Inflammatory macrophage treated with lipopolysaccharide for 1 hour (primary cell): ENCODE measurements at places on chromosomes 1 and 21.
A peak's percentile ranks its signal among the peaks of the same experiment; 100 is the strongest.

GRCh38 chr1:33455539-33456501 is 16.6 kb upstream of the ZSCAN20 start:
- peak; percentile 61 for DNase-seq

GRCh38 chr21:34670220-34670961 is 1.6 kb downstream of the CLIC6 start:
- peak; percentile 48 for DNase-seq

DNA sequence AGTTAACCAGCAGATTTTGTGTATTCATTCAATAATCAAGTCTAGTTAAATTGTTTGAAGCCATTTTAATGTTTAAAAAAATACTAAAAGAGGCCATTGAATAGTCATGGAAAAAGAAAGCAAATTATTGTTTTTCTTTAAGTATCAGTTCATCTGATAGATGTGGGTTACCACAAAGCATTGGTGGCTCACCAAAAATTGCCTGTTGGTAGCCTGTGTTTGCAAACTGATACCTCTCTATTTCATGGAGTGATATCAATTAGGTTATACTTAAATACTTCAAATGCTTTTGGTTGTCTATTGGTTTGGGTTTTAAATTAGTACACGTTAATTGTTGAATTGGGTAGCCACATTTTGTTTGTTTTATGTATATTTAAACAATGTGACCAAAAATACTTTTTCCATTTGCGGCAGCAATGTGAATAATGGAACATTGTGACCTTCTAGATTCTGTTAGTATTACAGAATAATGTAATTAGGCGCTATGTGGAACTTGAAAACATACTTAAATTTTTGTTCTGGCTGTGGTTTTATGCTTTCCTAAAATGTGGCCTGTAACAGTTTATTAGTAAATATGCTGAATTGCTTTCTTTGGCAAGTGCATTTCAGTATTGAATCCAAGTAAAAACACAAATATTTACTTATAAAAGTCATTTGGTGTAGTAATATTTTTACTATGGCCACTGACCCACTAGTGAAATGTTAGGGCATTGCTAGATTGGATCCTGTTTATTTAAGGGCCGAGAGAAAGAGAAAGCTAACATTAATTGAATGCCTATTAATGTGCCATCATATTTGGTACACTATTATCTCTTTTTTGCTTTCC is 37.1 kb upstream of the NBL1 start:
- DNase-seq: no peak

GRCh38 chr21:34018910-34019309 is 54.5 kb upstream of the MRPS6 start:
- no peak for DNase-seq

DNA sequence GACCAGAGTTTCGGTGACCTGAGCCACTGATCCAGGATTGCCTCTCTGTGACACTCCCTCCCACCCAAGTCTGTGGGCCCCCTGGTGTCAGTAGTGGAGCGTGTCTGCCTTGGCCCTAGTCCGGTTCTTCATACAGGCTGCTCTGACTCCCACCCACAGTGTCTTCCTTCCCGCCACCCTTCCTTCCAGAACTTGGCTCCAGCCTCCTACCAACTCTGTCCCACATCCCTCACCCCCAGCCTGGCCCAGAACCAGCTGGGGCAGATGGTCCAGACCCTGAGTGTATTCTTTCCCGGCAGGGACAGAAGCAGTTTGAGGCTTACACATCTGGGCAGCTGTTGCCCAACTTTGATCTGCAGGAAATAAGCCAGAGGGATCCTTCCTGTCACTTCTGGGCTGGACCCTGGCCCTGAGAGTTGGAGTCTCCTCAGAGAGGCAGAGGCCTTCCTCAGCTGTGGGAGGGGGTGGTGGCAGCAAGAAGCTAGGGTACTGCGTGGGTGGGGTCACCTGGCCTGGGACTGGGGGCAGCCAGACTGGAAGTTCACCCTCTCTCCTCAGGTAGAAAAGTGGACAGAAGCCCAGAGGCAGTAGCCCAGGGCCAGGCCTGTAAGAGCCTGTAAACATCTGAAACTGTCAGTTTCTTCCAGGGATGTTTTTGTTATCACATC is 43.1 kb upstream of the EPS8L3 start:
- no peak for DNase-seq

GRCh38 chr21:44054710-44055109 is 42.6 kb downstream of the TRAPPC10 start:
- DNase-seq: no peak

GRCh38 chr1:11337580-11338073 is 64.6 kb downstream of the UBIAD1 start:
- peak; percentile 46 for DNase-seq

DNA sequence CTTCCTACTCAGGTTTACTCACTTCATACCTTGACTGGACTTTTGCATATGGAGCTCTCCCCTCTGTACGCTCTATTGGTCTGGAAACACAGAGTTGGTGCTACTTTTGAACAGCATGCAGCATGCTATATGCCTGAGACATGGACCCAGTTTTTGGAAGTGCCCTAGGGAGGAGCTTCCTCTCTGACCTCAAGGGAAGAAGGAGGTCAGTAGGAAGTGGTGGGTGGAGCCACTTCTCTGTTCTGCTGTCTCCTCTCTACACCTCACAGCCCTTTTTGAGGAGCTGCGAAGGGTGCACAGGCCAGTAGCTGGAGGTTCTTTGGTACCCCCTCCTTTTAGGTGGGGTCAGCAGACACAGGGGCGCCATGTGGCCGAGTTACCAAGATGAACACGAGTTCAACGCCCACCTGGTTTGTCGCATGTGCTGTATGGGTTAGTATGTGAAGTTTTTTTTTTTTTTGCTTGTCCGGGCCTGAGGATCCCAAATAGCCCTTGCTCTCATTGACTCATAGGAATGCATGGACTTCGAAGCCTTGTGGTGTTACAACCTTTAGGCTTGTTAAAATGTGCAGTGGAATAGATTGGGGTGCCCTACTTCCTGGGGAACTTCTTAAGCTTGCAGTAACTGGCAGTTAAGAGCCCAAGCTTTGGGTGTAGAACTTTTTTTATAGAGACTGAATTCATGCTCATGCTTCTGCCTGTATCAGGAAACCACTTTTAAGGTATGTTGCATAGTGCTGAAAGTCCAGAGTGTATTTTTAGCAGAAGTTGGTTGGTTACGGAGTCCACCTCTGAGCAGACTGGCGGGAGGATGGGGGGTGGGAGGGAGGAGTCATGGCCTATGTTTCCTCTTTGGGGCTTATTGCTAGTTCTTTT is 10.7 kb downstream of the MACF1 start:
- DNase-seq: peak; percentile 80

DNA sequence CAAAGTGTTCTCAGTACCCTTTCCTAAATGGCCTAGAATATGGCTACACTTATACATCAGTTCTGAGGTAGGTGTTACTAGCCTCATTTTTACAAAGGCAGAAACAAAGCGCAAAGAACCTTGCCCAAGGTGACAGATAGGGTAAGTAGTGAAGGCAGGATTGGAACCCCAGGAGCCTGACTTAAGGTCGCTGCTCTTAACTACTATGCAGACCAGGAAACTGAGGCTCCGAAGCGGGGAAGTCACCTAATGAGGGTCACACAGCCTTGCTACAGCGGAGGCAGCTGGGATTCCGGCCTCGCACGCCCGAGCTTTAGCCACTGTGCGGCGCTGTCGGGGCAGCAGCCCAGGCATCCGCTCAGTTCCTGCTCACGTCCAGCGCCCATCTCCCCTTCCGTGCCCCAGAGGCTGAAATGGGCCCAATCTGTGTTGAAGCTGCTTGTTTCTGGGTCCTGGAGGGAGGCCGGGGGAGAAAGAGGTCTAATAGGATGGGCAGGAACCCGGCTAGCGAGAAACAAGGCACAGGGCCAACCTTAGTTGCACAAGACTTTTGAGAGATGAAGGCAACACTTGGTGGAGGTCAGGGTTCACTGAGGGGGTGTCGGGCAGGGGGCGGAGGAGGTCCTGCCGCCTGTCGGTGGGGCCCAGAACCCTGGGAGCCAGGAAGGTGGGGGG is 1.4 kb upstream of the FOXD2 start:
- DNase-seq: peak; percentile 51

GRCh38 chr21:38840456-38841300 is 34.9 kb downstream of the ETS2 start:
- peak; percentile 55 for DNase-seq

DNA sequence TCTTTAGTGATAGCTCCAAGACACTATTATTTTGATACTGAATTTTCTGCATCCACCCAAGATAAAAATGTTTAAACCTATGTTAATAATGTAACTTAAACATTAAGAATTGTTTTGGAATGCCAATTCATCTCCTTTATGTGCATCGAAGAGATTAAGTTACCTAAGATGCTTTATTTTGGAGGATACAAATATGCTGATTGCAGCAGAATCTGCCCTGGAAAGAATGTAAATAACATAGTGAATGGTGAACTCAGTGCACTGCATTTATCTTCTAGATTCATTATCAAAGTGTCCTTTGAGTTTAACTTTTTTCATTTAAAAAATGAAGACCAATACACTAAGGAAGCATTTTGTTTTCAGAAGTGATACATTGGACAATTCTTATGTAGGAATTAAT is 757.2 kb downstream of the MRPL39 start:
- DNase-seq: no peak

GRCh38 chr1:32272557-32273390 is 19.1 kb upstream of the HDAC1 start:
- no peak for DNase-seq

DNA sequence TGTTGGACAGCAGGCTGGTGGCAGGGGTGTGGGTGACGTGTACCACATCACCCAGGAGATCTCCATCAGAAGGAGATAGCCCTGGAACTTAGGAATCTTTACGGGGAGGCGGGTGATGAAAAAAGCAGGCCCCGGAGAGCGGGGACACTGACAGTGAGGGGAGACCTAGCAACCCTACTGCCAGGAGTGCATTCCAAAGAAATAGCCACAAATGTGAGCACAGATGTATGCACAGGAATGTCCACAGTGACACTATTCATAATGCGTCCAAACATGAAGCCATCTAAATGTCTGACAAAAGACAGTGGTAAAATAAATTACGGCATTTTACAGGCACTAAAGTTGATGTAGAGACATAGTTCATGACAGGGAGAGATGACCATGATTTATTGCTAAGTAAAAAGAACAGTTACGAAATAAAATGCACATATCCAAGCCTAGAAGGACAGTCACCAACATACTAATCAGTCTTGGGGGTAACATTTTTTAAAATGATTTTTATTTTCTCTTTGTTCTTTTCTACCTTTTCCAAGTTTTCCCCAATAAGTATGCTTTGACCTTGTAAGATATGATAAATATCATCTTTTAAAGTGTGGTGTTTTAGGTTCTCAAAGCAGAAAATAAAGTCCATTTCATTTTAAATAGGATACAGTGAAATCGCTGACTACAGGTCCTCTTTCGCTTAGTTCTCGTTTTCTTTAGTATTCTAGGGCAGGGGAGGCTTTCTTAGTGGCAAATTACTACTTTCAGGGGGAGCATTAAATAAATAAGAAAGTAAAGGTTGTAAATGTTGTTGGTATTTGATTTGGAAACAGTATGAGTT is 21.3 kb downstream of the CD247 start:
- DNase-seq: no peak

- no peak for DNase-seq
Observed at GRCh38 chr1:6819246-6820040, 34.2 kb downstream of the CAMTA1 start.

- no peak for DNase-seq
Observed at GRCh38 chr1:200351425-200351824, 58.4 kb downstream of the ZNF281 start.

GRCh38 chr1:77874804-77875445 is 13.5 kb upstream of the NEXN start:
- DNase-seq: no peak

- no peak for DNase-seq
Observed at GRCh38 chr21:38136201-38136600, 120.6 kb upstream of the KCNJ15 start.

DNA sequence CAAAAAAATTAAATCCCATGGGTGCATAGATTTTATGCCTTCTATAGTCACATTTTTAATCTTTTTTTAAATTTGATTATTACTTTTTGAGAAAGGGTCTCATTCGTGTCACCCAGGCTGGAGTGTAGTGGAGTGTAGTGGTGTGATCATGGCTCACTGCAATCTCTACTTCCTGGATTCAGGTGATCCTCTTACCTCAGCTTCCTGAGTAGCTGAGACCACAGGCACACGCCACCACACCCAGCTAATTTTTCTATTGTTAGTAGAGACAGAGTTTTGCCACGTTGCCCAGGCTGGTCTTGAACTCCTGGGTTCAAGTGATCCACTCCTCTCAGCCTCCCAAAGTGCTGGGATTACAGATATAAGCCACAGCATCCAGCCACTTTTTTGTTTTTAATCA is 10.4 kb downstream of the CBR3 start:
- DNase-seq: no peak

GRCh38 chr1:7669559-7670311 is 101.4 kb upstream of the VAMP3 start:
- peak; percentile 19 for DNase-seq

DNA sequence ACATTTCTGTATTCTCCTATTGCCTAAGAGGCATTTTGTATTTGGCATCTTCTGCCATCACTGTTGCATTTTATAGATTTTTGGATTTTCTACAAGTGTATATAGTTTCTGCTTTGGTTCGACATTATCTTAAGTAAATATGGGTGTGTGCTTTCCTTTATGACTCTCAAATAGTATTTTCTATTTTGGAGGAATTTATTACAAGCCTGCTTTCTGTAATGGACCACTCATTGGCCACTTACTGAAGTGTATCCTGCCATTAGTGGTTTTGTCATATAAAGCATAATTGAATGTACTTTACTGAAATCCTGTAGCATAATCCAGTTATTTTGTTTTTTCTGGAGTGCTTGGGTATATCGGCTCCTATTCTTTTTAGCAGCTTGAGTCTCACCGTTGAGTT is 184.3 kb downstream of the PATJ start:
- no peak for DNase-seq

GRCh38 chr1:1832166-1832565 is 53.9 kb upstream of the NADK start:
- no peak for DNase-seq

- peak; percentile 84 for DNase-seq
Observed at GRCh38 chr21:37435120-37435519, 68.5 kb downstream of the DYRK1A start.

DNA sequence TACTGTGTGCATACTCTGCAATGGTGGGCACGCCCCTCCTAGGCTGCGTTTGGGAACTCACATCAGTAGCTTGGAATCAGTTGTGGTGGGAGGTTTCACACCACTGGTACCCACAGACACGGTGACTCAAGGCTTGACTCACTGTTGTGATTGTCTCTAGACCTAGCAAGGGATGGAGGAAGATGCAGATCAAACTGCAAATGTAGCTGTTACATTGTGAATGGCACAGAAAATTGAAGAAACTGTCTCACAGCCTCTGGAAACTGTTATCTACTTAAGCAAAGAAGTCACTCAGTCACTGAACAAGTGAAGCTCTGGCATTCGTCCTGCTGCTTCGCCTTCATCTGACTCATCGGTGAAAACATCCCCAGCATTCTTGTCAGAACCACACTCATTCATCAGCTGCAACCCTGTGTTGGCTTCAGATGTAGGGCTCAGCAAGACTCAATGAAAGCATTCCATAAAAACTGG is 59.5 kb downstream of the POFUT2 start:
- no peak for DNase-seq

GRCh38 chr1:183289051-183289496 is 103.0 kb downstream of the LAMC2 start:
- no peak for DNase-seq

GRCh38 chr1:4700801-4701200 is 46.4 kb downstream of the AJAP1 start:
- no peak for DNase-seq

GRCh38 chr1:197284966-197285365 is 16.9 kb downstream of the CRB1 start:
- DNase-seq: peak; percentile 63
